ENCODE measurements at places on chromosomes 5 and 9.

DNA sequence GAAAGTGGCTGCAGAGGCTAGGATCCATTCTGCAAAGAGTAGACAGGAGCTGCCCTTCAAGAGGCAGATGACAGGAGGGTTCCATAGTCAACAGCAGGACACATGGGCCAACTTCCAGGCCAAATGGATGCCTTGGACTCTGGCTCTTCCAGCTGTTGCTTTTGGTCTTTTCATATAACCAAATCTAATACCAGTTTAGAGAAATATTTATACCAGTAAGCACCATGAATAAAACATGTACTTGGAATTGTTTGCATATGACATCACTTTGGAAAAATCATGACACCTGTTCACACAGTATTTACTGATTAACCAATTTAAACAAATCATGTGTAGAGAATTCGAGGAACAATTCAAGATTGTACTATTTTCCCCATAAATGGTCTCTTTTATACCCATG lies 481.3 kb downstream of the DMRT2 start:
- DNase-seq, result no peak

DNA sequence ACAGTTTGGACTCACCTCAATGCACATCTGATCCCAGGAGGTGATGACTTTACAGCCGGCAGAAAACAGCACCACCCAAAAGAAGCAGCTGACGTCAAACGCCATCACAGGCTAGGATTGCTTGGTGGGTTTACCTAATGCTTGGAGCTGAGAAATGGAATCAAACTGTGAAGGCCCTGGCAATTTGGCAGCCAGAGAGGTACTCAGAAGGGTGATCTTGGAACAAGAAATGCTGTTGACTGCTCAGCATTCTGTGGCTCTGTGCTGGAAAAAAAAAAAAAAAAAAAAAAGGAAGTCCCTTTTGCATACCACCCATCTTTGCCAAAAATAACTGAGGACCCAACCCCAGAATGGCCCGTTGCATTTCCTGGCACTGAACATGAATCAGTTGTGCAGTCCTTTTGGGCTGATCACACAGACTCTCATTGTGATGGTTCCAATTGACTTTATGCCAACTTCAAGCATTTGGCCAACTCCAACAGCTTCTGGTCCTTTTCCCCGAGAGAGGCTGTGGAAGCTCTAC lies at the start of gene CD180:
Gene CD180 (minus strand): TSS at position 263 of the 523 bp plus-strand sequence. CDS start 158 bp downstream, at position 105.
- DNase-seq, result no peak

- no peak for DNase-seq
These were observed 584.0 kb downstream of the CHSY3 start for GRCh38 chr5:130488252-130488651.

DNA sequence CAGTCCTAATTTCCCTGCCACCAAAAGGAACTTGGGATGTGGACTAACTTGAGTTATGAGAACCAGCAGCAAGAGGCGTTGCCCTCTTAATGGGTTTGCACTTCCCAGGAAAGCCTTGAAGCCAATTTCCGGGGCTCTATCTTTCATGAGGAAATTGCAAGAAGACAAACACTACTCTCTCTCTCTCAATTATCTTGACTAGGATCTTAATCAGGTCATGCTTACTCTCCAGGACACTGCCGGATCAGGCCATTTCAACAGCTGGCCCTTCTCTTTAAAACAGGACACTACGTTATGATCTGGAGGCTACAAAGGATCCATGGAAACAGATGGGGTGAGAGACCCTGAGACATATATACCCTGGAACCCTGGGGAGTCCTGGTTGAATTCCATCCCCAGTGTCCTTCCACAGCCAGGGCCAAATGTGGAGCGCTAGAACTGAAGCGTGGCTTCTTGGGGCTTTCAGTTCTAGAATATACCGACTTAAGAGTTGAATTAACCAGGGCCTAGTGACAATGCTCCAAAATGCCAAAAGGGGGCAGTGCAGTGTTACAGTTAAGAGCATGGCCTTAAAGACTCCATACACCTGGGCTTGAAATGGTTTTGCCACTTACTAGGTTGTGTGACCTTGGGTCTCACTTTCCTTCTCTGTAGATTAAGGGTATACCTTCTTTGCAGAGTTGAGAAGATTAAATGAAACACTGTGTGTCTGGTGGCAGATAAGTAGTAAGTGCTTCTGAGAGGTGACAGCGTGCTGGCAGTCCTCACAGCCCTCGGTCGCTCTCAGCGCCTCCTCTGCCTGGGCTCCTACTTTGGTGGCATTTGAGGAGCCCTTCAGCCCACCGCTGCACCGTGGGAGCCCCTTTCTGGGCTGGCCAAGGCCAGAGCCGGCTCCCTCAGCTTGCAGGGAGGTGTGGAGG lies 21.1 kb downstream of the FAM219A start:
- peak; percentile 27 for DNase-seq

DNA sequence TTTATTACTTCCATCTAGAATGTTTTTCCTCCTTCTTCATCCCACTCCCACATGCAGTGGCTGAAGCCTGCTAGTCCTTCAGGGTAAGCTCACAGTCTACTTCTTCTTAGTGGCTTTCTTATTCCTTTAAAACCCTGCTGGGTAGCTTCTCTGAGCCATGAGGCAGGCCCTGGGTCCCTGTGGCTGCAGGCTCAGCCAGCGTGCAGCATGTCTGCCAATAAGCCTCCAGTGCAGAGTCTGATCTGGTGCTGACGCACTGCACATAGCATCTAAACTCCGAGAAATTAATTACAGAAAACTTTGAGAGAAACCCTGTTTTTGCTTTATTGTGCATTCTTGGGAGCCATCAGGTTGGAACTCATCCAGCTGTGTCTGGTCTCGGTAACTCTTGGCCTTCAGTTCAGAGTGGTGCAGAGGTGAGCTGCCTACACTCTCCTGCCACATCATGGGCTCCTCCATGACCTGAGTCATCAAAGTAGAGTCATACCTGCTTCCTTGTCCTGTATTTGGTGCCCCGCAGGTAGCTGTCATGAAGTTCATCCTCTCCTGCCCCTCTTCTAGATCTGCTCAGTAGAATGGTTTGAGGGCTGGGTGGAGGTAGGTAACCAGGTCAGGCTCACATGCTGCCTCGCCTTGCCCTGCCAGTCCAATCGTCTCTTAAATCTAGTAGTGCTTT lies 339.4 kb downstream of the KDM4C start:
- no peak for DNase-seq

- DNase-seq, result no peak
These were observed 67.1 kb upstream of the PLPP6 start for GRCh38 chr9:4594994-4595393.

DNA sequence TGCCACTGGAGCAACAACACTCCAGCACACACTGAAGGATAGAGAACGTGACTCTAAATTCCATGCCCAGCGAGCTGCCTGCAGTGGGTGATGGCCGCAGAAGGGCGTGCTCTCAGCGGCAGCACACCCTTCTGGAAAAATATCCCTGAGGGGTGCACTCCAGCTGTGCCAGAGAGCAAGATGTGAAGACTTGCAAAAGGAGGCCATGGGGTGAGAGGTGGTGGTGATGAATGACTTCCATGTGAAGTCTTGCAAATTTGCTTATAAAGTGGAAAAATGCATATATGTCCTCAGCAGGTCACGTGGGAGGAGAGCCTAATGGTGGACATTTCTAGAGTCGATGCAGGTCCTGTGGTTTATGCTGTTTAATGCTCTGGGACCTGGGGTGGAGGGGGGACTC lies 39.8 kb upstream of the COL5A1 start:
- DNase-seq, result no peak

DNA sequence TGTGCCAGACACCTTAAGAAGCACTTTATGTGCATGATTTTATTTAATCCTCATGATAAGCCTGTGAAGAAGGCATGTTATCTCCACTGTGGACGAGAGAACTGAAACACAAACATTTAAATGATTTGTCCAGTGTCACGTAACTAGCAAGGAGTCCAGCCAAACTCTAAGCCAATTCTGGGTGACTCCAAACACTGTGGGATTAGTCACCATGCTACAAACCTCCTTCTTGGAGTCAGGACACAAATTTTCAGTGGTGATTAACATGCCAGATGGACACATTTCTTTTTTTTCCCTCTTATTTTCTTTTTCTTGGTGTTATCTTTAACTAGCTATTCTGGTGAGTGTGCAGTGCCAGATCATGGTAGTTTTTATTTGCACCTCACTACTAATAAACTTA lies 316.8 kb downstream of the NDUFS4 start:
- no peak for DNase-seq

GRCh38 chr5:50853151-50853550 lies 186.7 kb downstream of the PARP8 start:
- DNase-seq, result no peak

- DNase-seq, result no peak
These were observed 157.9 kb downstream of the RMI1 start for GRCh38 chr9:84138541-84138940.

DNA sequence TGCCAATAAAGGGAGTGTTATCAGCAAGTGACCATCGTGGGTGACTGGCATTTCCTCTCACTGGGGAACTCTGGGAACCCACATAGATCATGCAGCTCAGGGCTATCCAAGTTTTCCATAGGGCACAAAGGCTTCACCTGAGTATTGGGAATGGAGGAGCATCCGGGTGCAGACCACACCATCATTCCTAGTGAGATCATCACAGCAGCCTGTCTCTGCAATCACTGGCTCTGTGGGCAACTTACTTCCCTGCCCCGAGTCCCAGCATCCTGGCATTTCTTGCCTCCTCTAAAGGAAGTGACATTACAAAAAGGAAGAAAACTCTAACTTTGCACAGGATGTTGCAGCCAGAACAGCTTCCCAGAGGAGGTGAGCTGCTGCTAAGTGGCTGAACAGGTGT lies 80.6 kb upstream of the SHB start:
- DNase-seq, result no peak

DNA sequence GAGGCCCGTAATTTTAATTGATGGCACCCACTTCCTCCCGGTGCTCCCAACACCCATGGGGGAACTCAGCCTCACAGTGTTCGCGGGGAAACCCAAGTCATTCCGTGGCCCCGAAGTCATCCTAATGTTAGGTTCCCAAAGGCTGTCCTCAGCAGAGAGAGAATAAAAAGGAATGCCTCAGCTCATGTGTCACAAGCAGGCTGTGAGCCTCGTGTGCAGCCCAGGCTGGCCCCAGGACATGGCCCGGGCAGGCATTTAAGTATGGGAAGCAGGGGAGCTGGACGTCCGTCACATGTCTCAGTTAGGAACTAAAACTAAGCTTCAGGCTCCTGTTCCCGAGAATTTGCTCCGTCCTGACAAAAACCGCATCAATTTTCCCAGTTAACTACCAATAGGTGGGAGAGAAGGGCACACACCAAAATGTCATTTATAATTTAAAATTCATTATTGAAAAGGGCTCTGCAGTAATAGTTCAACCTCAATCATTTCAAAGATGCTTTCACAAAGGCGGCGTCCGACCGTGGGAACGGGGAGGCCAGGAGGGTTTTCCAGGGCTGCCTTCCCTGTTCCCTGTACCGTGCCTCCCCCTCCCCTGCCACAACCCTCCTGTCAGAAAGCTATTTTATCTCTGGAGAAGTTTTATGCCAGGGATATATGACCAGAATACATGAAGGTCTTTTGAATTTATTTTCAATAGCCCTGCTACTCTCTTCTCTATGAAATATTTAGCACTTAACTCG lies 137.3 kb downstream of the FSTL4 start:
- DNase-seq, result no peak

- no peak for DNase-seq
These were observed 28.4 kb upstream of the SSBP2 start for GRCh38 chr5:81779125-81779915.

DNA sequence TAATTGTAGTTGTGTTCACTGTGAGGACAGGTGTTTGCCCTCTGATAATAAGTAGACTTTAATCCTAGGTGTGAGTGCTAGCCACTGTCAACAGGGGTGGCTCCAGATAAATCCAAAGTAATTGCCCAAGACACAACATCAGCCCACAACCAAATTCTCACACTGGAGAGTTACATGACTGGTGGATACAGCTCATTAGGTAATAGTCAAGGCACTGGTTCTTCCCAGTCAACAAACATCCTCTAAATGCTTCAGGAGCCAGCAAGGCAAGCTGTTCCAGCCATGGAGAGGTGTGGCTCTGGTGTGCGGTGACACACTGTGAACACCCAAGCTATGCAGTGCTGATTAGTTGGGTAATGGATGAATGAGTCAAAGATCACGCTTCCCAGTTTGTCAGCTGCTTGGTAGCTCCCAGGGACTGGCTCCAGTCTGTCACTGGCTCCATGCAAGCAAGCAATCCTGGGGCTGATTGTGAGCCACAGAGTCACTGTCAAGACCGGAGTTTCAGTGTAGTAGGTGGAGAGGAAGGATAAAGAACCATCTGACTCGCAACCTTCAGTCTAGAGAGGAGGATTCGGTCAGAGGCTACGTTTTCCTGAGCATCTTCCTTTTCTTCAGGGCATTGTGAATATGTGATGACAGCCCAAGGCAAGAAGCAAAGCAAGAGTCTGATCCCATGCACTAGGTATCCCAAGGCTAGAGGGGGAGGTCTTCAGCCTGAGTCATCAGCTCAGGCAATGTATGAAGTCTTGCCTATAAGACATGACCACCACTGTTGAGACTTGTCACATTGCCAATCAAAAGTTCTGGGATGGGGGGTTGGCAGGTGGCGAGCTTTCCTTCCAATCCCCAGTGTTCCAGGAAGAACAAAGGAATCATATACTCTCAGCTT lies 63.1 kb downstream of the UGCG start:
- no peak for DNase-seq

DNA sequence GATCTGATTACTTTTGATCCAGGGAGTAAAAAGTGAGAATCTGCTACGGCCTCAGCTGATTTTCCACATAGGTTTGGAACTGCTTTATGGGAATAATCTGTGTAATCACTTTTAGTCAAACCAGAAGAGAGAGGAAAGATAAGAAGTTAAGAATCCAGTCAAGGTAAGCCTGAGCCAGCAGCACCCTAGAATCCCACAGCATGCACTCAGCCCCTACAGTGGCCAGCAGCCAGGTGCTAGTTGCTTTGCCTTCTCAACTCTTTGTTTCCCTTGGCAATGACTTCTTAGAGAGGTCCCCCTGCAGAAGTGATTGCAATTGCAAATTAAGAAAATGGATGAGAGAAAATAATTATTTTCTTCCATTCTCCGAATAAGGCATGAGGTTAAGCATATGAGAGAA lies 59.7 kb upstream of the TMED7 start:
- DNase-seq, result no peak

- no peak for DNase-seq
These were observed 51.6 kb upstream of the ZFR start for GRCh38 chr5:32496104-32496503.

All from stimulated activated CD8-positive, alpha-beta memory T cell treated with anti-CD3 and anti-CD28 coated beads, Interleukin-7, amount 100 ng/mL, for 1 hour (primary cell).